ENCODE measurements at places on chromosomes 1 and 21.

DNA sequence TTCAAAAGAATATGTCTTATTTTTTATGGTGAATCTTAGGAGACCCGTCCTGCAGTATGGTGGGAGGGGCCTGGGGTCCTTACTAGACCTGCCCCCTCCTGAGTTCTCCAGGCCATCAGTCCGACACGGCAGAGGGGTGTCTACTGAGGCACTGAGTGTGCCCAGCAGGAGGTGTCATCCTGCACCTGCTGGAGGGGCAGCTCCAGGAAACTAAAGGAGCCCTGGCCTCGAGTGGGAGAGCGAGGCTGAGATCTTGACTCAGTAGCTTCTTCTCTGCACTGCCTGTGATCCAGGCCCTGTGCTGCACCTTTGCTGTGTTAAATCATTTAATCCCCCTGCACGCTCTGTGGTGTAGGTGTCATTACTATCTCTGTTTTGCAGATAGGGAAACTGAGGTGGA lies 587.7 kb downstream of the PTPRU start:
- DNase-seq: no peak

GRCh38 chr1:193581341-193581740 lies 394.9 kb upstream of the B3GALT2 start:
- no peak for DNase-seq

GRCh38 chr1:216750031-216750627 lies 26.9 kb upstream of the ESRRG start:
- peak; percentile 59 for DNase-seq

DNA sequence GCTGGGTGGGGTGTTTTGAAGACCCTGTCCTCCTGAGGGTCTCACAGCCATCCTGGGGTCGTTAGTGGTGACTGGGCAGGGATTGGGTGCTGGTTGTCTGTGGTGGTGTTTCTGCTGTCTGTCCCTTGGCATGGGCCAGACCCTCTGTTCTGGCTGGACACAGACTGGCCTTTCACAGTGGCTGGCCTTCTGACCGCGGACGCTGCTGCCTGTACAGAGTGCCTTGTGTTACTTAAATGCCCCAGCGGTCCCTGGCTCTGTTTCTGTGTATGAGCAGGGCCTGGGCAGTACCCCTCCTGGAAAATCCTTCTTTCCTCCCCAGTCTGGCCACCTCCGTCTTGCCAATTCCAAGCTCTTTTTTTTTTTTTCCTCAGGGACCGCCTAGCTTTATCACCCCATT lies 50.9 kb downstream of the SH3BGR start:
- DNase-seq: no peak

GRCh38 chr1:240387051-240387450 lies 224.9 kb downstream of the GREM2 start:
- peak; percentile 56 for DNase-seq

GRCh38 chr1:234040446-234041317 lies 136.2 kb downstream of the SLC35F3 start:
- DNase-seq: no peak

DNA sequence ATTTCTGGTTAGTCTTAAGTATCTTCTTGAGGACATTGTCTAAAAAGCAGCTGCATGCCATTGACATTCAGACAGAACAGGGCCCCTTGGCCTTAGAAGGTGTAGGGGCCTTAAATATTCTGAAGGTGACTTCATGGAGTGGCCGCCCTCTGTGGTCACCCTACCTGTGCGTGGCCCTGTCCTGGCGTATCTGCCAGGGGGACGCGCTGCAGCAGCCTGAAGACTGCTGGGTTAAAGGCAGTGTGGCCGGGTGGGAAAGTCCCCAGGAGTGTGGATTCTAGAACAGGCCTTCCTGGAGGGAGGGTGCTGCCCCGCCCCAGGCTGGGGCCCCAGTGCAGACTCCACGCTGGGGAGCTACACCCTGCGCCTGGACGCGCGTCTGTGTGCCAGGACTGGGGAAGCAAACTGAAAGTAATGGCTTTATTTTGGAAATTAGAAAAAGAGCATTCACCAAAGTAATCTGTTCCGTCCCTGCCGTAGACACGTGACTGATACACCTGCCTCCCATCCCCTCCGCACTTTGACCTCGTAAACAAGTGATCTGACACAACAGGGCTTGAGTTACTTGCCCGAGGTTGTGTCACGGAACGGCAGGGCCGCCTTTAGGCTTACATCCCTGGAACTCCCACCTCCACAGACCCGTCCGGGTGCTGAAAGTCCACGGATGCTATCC lies 1.8 kb downstream of the AGPAT3 start:
- no peak for DNase-seq

DNA sequence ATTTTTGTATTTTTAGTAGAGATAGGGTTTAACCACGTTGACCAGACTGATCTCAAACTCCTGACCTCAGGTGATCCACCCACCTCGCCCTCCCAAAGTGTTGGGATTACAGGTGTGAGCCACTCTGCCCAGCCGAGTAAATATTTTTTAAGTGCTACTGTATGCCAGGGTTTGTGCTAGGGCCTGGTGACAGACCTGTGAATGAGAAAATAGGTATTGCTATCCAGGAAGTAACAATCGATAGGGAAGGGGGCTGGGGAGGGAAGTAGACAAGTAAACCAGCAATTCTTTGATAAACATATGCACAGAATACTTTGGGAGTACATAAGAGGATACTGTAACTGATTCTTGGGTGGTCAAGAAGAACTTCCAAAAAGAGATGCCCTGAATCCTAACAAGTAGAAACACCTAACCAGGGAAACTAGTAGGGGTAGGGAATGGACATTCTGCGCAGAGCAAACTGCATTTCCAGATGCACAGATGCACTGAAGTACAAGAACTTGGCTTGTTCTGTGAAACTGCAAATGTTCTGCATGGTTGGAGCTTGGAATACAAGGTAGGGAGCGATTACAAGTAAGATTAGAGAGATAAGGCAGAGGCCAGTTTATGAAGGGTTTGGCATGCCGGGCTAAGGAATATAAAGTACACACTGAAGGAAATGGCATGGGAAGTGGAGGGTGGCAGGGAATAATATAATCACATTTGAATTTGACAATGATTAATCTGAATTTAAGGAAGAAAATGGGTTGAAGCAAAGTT lies 19.0 kb upstream of the DOCK7 start:
- DNase-seq: no peak

DNA sequence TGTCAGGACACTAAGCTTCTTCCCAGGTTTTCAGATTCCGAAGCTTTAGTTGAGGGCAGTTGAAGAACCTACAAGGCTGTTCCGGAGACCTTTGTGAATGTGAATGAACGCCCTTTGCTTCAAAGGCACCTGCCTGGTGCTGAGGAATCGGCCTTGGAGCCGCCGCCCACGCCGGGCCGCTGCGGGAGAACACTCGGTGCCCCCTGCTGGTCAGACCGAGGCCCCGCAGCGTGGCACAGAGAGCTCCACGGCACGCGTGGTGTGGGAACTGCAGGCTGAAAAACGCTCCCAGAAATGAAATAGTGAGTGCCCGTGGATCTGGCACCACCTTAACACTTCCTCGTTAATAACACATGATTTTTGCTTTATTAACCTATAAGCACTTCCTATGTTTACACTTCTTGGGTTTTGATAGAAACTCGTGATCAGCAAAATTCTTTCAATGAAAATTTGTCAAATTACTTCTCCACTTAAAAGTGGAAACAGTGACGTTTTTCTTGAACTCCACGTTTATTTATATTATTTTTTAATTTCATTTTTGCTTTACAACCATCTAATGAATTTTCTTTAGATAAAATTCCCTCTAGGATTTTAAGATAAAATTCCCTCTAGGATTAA lies 460.6 kb downstream of the DSCAM start:
- DNase-seq: no peak

- DNase-seq: peak; percentile 59
Observed at GRCh38 chr1:59445040-59445439, 148.1 kb downstream of the FGGY start.

DNA sequence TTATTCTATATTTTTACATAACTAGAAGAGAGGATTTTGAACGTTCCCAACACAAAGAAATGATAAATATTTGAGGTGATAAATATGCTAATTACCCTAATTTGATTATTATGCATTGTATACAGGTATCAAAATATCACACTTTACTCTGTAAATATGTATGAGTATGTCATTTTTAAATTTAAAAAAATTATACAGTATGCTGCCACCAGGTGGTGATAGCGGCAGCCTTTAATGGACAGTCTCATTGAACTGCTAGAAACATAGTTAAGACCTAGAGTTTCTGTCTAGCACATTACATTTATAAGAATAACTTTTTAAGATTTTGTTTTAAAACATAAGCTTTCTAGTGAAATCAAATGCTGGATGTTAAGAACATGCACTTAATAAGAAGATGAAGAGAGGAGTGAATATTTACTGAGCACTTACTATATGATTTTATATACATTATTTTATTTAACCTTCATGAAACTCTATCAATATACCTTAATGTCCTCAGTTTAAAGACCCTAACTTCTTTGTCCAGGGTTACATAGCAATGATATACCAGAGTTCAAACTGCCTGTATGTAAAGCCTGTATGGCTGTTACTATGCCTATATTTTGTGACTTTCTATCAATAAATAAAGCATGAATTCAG lies 207.1 kb downstream of the NUF2 start:
- DNase-seq: peak; percentile 49

- DNase-seq: no peak
Observed at GRCh38 chr1:15948091-15948591, 27.8 kb downstream of the ZBTB17 start.

- peak; percentile 64 for DNase-seq
Observed at GRCh38 chr1:209850342-209850979, 22.7 kb downstream of the UTP25 start.

DNA sequence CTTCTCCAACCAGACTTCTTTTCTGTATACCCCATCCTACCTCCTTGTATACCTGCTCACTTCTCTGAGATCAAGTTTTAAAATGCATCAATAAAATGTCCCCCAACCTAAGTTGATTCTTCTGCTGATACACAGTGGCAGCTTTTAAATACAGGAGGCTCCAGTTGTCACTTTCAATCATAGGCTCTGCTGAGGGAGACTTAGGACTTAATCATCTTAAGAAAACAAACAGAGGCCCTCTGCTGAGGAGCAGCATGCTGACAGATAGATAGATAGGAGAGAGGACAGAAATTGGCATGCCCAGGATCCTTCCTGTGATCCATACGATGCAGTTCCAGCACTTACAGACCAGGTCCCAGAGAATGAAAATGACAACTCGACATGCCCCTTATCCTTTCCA lies 311.0 kb upstream of the PROX1 start:
- DNase-seq: no peak

GRCh38 chr1:207035877-207036551 lies 3.5 kb upstream of the C1orf116 start:
- DNase-seq: no peak

- no peak for DNase-seq
Observed at GRCh38 chr1:61444288-61444687, 280.7 kb downstream of the TM2D1 start.

DNA sequence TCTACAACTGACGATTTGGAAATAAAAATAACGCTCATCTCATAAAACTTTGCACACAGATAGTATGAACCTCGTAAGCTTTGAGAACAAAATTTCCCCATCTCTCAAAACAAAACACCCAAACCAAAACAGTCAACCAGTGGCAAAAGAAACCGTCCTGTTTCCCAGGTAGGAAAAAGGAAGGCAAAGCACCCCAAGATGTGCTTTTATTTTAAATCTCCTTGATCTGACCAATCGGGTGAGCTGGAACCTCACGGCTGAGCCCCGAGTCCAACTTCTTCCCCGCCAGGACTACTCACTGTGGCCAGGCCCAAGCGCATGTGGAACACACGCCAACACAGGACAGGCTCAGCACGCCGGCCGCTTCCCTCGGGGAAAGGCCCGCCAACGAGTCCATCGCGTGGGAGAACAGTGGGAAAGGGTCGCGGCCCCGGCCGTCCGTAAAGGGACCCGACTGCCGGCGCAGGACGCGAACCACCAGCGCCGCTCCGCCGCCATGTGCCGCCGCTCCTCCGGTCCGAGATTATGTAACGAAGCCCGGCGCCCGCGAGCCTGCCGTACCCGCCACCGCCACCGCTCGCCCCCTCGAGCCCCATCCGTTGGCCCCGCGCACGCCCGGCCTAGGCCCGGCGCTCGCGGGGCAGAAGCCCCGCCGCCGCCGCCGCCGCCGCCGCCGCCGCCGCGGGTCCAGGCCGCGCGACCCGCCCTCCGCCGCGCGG lies 759 bp downstream of the AHCTF1 start:
- DNase-seq: peak; percentile 58

GRCh38 chr1:81179242-81179641 lies 621.5 kb upstream of the ADGRL2 start:
- peak; percentile 85 for DNase-seq

- no peak for DNase-seq
Observed at GRCh38 chr1:178361847-178362246, 134.9 kb downstream of the CLEC20A start.

DNA sequence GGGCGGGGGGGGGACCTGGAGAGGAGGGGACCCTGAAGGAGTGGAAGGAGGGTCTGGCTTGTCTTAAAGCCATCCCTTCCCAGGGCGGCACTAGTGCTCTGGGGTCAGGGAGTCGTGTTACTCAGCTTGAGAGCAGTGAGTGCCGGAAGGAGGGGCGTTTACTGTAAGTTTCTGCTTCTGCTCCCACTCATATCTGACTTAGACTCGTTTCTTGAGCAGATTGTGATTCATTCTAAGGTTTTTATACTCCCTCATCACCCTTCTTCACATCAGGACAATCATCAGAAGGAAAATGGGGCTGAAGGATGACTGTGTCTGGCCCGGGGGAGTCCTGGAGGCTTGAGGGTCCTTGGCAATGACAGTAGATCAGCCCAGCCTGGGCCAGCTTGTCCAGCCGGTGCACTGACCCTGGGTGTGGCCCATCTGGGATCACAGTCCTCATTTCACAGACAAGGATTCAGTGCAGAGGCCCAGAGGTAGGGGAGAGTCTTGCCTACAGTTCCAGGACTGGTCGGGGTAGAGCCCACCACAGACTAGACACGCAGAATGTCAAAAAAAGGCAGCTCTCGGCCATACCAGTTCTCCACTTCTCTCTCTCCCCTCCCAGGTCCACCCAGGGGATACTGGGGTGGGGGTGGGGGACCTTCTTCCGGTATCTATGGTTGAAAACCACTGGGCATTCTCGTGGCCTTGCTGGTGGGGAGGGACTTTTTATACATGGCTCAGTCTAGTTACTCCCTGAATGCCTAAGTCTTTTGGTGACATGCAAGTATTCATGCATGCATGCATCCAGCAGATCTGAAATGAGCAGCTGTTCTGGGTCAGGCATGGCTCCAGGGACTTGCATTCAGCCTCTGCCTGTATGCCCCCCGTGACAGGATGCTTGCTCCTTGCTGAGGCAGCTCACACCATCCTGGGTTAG lies 5.1 kb downstream of the TNFRSF8 start:
- peak; percentile 52 for DNase-seq

DNA sequence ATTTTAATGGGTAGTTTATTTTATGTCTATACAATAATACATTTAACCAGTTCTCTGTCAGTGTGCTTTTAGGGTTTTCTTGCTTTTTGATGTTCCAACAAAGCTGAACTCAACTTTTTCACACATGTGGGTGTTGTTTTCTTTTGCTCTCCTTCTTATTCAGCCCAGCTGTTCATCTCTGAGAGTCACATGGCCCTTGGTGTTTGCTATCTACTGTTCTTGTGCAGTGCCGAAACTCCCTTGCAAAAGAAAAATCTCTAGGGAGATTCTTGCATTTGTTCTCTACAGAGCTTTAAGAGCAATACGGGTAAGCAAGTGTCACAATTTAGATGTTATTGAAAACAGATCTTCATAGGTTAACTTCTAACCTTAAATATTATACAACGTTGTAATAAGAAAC lies 281.1 kb upstream of the CXADR start:
- no peak for DNase-seq

GRCh38 chr1:147913362-147913942 lies 10.9 kb downstream of the GJA8 start:
- no peak for DNase-seq

- DNase-seq: no peak
Observed at GRCh38 chr1:160748181-160748877, 9.3 kb downstream of the SLAMF7 start.

- DNase-seq: no peak
Observed at GRCh38 chr1:28540651-28541050, 12.2 kb upstream of the TRNAU1AP start.
